Fibroblast of skin of left quadriceps (primary cell): ENCODE measurements at places on chromosomes 3 and 15.

GRCh38 chr3:13274551-13275332, 145.4 kb downstream of the NUP210 start:
- DNase-seq: no peak

DNA sequence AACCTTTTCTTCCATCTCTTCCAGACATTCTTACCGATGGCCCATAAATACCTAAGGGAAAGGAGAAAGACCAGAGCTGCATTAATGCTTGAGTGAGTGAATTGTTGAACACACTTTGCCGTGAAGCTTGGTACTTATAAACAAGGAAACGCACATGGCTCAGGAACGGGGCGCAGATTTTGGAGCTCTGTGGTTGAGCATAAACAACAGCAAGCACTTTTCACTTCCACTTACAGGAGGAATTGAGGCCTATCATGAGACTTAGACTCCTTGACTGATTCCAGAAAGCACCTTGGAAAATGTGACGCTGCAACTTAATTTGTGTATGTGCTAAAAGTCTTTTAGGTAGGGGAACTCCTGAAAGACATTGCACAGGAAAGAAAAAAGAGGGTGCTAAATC, 197.5 kb upstream of the FEZF2 start:
- no peak for DNase-seq

- DNase-seq: no peak
Measured at GRCh38 chr3:123792473-123793201, 91.5 kb downstream of the MYLK start.

- DNase-seq: no peak
Measured at GRCh38 chr3:70090322-70090913, 90.9 kb downstream of the SAMMSON start.

DNA sequence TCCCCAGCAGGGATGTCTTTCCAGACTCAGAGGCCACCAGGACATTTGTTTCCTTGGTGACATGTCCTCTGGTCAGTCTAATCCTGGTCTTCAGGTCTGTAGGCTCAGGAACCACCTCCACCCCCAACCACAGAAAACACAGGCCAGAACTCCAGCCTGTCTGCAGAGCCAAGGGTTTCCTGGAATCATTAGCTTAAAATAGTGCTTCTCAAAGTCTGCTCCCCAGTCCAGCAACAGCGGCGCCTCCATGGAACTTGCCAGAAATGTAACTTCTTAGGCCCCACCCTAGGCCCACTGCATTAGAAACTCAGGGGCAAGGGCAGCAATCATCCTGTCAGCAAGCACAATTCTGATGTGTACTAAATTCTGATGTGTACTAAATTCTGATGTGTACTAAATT, 20.0 kb downstream of the SLC28A1 start:
- no peak for DNase-seq
